ENCODE measurements at places on chromosomes 11 and 22.

GRCh38 chr22:36204001-36204631 lies 2.5 kb upstream of the APOL4 start:
- no peak for DNase-seq

DNA sequence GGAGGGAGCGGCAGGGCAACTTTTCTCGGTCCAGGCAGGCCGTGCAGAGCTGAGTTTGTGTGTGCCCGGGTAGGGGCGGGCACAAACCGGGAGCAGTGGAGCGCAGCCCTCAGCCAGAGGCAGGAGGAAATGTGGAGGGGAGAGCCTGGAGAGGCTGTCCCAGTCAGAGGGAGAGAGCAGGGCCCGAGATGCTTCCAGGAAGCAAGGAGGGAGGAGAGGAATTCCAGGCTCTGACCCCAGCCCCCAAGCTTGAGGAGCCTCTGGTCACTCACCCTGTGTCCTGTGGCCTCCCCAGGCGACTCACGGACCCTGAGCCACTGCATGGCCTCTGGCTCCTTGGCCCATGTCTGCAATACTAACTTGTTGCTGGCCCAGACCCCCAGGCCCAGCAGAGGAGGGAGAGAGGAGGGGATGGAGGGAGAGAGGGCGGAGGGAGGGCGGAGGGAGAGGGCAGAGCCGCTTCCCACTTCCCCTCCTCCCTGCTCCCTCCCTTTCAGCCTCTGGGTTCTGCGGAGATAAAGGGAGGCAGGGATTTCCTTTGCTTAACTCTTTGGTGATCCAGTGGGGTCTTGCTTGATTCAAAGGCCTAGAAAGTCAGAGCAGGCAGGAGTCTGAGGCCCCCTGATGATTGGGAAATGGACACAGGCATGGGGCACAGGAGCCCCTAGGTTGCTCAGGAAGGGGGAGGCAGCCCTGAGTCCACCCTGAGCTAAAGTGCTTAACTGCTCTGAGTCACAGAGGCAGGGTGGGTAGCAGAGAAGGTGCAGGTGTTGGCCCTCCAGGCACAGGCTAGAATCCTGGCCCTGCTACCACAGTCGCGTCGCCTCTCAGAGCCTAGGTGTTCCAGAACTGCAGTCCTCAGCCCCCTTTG lies at the start of gene C1QTNF6:
Gene C1QTNF6 (minus strand): TSS at position 357 of the 871 bp plus-strand sequence. CDS start 34 bp downstream, at position 323.
- no peak for DNase-seq

DNA sequence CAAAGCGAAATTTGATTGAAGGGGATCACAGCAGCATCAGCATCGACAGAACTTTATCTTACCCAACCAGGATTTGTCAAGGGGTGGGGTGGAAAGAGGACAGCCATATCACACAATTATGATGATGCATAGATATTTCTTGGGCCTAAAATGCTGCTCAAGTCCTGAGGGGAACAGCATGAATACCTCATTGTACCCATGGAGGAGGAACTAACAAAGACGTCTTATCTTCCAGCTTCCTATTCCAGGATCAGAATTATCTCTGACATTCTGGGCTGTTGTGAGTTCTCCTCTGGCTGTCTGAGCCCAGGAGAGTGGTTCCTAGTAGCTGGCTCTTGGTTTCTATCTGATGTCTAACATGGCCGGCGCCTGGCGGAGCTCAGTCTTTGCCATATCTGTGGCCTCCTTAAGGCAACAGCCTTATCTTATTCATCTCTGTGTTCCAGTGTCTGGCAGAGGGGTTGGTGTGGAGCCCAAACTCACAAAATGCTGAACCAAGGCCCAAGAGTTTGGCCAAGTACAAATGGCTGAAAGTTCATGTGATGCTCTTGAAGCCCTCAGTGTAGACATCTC lies 68.2 kb upstream of the TIMP3 start:
- DNase-seq, result no peak

GRCh38 chr11:60982184-60982583 lies 10.7 kb downstream of the CD6 start:
- DNase-seq, result no peak

DNA sequence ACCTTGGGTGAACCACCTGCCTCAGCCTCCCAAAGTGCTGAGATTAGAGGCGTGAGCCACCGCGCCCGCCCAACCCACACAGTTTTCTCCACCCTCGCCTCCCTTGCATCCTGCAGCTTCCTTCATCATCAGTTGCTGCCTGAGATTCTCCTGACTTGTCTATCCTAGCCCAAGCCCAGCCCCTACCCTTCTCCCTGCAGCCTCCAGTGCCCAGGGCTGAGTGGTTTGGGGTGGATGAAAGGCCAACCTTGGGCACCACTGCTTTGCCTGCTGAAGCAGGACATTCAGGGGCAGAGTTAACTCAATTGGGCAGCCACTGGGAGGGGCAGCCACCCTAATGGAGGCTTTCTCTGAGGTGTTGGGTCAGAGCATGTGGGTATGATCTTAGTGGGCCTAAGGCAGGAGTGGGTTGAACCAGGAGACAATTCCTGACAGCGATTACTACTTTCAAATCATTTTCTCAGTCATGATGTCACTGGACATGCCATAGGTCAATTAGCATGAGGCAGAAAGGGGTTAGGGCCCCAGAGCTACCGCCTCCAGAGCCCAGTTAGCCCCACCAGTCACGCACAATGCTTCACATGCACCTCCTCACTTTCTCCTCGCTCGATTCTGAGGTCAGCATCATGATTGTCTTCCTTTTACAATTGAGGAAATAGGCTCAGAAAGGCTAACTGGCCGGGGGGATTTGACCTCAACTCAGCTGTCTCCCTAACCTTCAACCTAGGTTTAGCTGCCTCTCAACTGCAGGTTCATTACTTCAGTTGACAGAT lies 1.0 kb upstream of the FKBP2 start:
- DNase-seq, result no peak

- no peak for DNase-seq
Measured at GRCh38 chr22:39992088-39992826, 2.5 kb upstream of the FAM83F start.

- DNase-seq, result no peak
Measured at GRCh38 chr22:18152519-18152918, 2.5 kb downstream of the USP18 start.

DNA sequence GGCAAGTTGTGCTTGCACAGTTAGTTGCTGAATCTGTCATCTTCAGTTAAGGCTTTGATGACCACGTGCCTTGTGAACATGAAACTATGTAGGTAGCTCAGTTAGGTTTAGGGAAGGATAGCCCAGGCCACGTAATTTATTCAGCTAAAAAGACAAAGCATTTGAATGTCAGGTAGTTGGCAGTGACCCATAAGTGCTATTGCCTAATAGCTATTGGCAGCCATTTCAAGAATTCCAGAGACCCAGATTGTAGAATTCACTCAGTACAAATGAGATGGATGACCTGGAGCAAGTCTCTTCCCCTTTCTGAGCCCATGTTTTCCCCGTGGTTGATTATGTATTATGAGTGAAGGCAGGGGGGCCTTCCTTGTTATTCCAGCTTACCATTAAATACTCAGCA lies 265.3 kb upstream of the ANO5 start:
- no peak for DNase-seq

DNA sequence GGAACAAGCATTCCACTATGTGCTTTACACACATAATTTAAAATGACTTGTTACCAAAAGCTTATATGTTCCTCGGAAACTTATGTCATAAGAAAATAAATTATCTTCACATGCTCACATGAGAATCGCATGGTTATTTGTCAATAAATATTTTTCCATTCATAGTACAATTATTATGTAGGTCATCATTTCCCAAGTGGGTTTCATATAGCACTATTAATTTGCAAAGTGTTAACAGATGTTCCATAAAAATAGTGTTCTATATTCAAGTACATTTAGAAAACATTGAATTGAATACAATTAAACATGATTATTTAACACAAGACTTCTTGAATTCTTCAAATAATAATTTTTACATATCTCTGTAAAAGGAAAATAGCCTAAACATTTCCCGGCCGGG lies 23.9 kb downstream of the LRRC4C start:
- DNase-seq, result no peak

DNA sequence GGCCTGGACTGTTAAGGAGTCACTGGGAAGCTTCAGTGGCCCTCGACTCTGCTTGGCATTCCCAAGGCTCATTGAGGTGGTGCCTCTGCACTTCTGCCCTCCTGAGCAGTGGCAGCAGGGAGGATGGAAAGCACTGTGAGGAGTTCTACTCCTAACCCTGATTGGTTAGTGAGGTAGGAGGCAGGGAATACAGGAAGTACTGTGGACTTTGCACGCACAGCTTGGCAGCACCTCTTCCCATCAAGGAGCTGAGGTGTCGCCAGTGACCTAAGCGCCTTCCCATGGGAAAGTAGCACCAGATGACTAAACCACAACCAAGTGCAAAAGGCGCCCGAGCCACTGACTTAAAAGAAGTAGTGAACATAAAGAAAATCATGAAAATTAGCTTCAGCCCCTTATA lies 152.5 kb upstream of the CADM1 start:
- DNase-seq, result no peak

GRCh38 chr11:67344264-67344663 lies 9.1 kb downstream of the POLD4 start:
- no peak for DNase-seq

DNA sequence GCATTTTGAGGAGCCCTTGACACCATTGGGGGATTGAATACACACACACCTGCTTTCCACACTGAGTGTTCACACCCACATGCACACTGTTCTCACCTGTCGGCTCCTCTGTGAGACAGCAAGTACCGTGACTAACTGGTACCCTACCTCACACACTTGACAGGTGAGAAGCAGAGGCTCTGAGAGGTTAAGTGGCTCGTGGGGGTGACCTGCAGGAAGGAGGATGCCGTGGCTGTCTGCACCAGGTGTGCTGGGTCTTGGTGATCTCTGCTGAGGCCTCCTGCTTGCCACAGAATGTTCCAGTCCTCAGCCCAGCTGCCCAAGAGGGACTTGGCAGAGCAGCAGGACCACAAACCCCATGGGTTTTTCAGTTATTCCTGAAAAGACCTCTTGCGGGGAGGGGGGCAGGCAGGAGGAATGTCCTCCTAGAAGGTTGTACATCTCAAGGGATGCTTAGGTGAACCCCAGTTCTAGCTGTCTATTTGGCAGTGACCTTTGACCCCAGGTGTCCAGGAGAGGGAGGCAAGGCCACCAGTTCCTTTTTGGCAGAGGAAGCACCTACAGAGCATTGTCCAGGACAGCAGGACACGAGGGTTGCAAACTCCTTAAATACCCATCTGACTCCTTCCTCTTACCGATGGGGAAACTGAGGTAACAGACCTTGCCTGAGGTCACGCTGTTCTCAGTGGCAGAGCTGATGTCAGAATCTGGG lies 66.0 kb downstream of the SHISAL1 start:
- no peak for DNase-seq

DNA sequence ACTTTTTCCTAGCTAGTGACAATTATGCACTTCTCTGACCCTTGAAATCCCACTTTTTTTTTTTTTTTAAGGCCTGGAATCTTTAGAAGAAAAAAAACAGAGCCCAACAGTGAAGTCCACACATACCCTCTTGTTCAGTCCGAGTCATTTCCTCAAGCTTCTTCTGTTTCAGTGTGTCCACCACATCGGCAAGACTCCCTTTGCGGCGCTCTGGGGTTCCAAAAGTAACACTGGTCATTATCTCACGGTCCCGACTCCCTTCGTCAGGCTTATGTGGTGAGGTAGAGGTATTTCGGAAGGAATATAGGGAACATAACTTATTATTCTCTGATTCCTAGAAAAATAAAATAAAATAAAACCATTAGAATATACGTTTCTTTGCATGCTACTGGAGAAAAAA lies 38.0 kb downstream of the SOX6 start:
- DNase-seq, result no peak

- no peak for DNase-seq
Measured at GRCh38 chr22:26751217-26751616, 93.8 kb downstream of the MIAT start.

DNA sequence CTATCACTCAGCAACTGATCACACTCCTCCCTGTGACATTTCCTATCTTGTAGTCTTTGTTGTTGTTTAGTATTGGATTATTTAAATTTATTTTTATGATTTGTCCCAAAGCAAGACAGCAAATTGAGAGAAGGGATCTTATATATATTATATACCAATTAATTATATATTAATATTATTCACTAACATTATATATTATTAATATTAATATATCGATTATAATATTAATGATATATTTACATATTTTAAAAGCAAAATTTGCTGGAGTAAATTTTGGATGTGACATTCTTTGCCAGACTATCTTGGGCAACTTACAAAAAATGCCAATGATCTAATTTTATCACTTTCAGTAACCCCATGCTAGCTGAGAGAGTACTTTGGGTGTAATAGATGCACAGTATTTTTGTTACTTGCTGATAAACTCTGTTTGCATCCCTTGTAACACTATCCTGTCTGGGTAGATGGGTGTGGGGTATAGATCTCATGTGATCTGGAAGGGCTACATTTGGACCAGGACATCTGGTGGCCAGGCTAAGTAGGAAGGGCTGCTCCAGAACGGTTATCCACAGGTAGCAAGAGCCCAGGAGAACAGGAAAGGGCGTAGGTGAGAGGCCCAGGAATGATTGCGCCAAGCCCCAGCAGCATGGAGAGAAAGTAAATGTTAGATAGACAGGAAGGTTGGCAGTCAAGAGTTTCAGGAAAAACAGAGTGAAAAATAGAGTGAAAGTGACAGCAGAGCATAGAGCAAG lies 608.6 kb upstream of the KIRREL3 start:
- no peak for DNase-seq

GRCh38 chr11:2355000-2355644 lies 22.0 kb upstream of the CD81 start:
- DNase-seq, result no peak

DNA sequence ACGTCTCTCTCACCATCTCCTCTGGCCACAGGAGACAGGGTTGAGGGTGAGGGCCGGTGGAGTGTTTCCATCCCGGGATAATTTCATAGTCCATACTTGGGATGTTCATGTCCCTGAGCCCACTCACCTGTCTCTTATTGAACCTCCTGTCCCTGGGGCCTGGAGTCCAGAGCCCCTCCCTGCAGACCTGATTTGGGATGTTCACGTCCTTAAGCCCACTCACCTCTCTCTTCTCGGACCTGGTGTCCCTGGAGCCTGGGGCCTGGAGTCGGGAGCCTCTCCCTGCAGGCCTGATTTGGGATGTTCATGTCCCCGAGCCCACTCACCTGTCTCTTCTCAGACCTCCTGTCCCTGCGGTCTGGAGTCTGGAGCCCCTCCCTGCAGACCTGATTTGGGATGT lies 868.2 kb downstream of the BRD1 start:
- DNase-seq, result no peak

GRCh38 chr22:29604076-29604360 lies 585 bp downstream of the NF2 start:
- no peak for DNase-seq
